Sigmoid colon (tissue), 7 donors: ENCODE measurements at places on chromosomes 2 and 18. TPM values are rescaled to one million over a fixed set of nuclear protein-coding genes. Genes with fewer than 3 reads are reported as not detected.

DNA sequence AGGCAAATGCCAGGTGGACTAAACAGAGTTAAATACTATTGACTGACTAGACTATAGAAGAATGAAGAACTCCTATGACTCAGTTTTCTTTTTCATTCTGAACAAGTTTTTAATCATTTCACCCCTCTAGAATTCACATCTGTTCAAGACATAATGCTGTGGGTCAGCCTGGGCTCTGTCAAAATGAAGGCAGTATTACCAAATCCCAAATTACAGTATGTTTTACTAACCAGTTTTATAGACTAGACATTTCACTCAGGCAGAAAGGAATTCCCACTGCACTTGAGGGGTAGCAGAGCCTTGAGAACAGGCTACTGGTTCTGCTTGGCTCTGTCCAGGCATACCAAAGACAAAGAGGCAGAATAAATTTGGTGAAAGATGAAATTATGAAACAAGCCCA lies 511.7 kb downstream of the EPHA4 start:
- no peak overlapping the region for H3K27ac ChIP-seq
- peaks cover 8% of the 10 kb centered on the region for H3K4me1 ChIP-seq
- no peaks in the 10 kb centered on the region for H3K36me3 ChIP-seq
- H3K4me3 ChIP-seq, result no peak overlapping the region
- no peak for DNase-seq

DNA sequence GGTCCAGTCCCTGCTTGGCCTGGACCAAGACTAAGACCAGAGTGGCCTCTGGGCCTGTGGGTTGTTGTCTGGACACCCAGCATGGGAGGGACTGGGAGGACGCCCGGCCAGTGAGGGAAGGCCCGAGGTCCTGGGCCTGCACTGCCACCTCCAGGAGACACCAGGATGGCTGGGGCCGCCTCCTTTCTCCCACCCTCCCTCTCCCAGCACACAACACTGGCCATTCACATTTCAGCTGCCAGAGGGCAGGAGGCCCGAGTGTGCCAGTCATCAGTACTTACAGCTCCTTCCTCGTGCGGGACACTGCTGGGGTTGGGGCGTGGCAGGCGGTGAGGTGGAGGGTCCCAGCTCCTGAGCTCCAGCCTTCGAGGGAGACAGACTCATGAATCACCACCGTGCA lies 133.5 kb downstream of the ASB1 start:
- no peaks in the 10 kb centered on the region for H3K4me1 ChIP-seq
- H3K4me3 ChIP-seq, result no peak overlapping the region
- DNase-seq, result no peak
- no peaks in the 10 kb centered on the region for H3K36me3 ChIP-seq

DNA sequence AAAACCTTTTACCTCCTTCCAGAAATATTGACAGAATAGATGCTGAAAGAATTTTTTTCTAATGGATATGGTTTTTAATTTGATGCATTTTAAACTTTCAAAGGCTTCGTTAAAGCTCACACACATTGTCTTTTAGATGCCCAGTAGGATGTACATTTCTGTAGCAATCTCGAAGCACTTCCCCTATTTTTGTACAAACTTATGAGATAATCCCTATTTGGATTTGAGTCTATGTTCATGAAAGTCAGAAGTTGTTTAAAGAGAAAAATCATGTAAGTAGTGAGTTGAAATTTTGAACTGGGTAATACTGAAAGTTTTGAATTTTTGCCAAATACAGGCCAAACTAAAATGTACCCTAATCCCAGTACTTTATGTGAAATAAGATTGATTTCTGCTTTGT lies 38.1 kb upstream of the MMADHC start:
- H3K4me3 ChIP-seq, result no peak overlapping the region
- no peaks in the 10 kb centered on the region for H3K27me3 ChIP-seq
- H3K4me1 ChIP-seq, result no peaks in the 10 kb centered on the region
- no peaks in the 10 kb centered on the region for H3K36me3 ChIP-seq
- DNase-seq, result no peak

DNA sequence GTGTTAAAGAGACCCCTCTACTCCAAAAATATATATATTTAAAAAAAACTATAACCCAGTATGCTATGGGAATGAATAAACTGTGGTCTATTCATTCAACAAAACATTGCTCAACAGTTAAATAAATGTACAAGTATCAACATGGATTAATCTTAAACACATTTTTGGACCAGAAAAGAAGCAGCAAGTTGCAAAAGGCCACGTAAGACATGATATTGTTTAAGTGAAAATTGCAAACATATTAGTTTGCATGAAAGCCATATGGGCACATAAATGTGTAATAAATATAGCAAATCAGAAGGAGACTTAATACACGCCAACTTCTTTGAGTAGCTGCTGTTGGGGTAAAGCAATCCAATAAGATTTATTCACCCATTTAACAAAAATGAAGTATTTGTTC lies 321.5 kb downstream of the FBXO15 start:
- no peak overlapping the region for H3K27ac ChIP-seq
- no peaks in the 10 kb centered on the region for H3K4me1 ChIP-seq
- H3K36me3 ChIP-seq, result no peaks in the 10 kb centered on the region
- DNase-seq, result no peak
- H3K4me3 ChIP-seq, result no peak overlapping the region
- H3K27me3 ChIP-seq, result no peaks in the 10 kb centered on the region

GRCh38 chr2:233563663-233564430 lies 2.7 kb downstream of the USP40 start:
- H3K36me3 ChIP-seq, result peaks cover 2% of the 10 kb centered on the region
- H3K4me3 ChIP-seq, result no peak overlapping the region
- H3K27me3 ChIP-seq, result no peaks in the 10 kb centered on the region
- no peak overlapping the region for H3K27ac ChIP-seq
- DNase-seq, result no peak

DNA sequence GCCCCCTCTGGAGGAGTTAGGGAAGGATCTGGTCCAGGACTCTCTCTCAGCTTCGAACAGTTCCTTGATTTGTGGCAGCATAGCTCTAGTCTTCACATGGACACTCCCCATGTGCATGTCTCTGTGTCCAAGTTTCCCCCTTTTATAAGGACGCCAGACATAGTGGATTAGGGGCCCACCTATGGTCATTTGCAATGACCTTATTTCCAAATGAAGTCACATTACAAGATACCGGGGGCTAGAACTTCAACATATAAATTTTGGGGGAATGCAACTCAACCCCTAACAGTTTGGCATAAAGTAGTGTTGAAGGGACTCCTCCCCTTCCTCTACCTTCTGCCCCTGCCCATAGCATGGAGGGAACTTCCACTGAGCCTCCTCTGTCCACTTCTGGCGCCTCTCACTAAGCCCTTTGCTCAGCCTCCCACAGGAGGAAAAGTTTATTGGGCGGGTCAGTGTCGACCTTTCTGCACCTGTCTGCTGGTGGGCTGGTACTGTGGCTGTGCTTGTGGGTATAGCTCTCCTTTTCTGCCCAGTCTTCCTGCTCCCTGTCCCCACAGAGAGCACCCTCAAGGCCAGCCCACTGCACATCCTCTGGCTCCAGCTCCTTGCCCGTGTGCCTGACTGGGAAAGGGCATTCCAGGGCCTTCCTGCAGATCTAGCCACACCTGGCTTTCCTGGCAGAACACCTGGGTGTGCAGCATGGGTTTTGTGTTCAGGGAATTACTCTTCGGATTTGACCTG lies 5.5 kb downstream of the FABP1 start:
- DNase-seq, result no peak
- no peaks in the 10 kb centered on the region for H3K4me1 ChIP-seq
- H3K27me3 ChIP-seq, result no peaks in the 10 kb centered on the region
- H3K27ac ChIP-seq, result no peak overlapping the region

GRCh38 chr2:182252534-182252933 lies 174.3 kb downstream of the PDE1A start:
- DNase-seq, result no peak
- H3K4me3 ChIP-seq, result no peak overlapping the region
- H3K36me3 ChIP-seq, result no peaks in the 10 kb centered on the region
- H3K27me3 ChIP-seq, result no peaks in the 10 kb centered on the region
- no peak overlapping the region for H3K27ac ChIP-seq

- no peaks in the 10 kb centered on the region for H3K27me3 ChIP-seq
- H3K27ac ChIP-seq, result no peak overlapping the region
- no peak for DNase-seq
Observed at GRCh38 chr2:148926291-148926961, 51.4 kb downstream of the KIF5C start.

- DNase-seq, result no peak
- no peaks in the 10 kb centered on the region for H3K4me1 ChIP-seq
- H3K4me3 ChIP-seq, result no peak overlapping the region
- H3K27ac ChIP-seq, result no peak overlapping the region
- no peaks in the 10 kb centered on the region for H3K36me3 ChIP-seq
- no peaks in the 10 kb centered on the region for H3K27me3 ChIP-seq
Observed at GRCh38 chr2:102460467-102460866, 12.6 kb upstream of the SLC9A4 start.

- H3K27ac ChIP-seq, result peak overlapping the region; percentile 38
- H3K4me1 ChIP-seq, result peaks cover 5% of the 10 kb centered on the region
- DNase-seq, result no peak
- no peaks in the 10 kb centered on the region for H3K36me3 ChIP-seq
Observed at GRCh38 chr2:202154613-202155012, 81.6 kb downstream of the KIAA2012 start.

DNA sequence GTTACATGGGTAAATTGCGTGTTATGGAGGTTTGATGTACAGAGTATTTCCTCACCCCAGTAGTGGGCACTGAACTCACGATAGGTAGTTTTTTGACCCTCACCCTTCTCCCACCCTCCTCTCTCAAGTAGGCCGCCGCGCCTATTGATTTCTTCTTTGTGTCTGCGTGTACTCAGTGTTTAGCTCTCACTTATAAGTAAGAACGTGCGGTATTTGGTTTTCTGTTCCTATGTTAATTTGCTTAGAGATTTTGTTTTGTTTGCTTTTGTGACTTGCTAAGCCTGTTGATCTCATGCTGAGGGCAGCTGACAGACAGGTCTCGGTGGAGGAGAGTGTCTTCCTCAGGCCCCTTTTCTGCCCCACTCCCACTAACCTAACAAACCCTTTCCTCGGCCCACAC lies 36.2 kb downstream of the ACOXL start:
- H3K27ac ChIP-seq, result no peak overlapping the region
- no peak overlapping the region for H3K4me3 ChIP-seq
- no peak for DNase-seq
- H3K36me3 ChIP-seq, result no peaks in the 10 kb centered on the region
- H3K27me3 ChIP-seq, result no peaks in the 10 kb centered on the region

GRCh38 chr18:75344161-75344560 lies 83.3 kb downstream of the SMIM21 start:
- H3K4me3 ChIP-seq, result no peak overlapping the region
- H3K36me3 ChIP-seq, result no peaks in the 10 kb centered on the region
- H3K4me1 ChIP-seq, result no peaks in the 10 kb centered on the region
- DNase-seq, result no peak

- H3K4me3 ChIP-seq, result no peak overlapping the region
- no peak for DNase-seq
- no peaks in the 10 kb centered on the region for H3K4me1 ChIP-seq
- H3K27me3 ChIP-seq, result no peaks in the 10 kb centered on the region
- H3K36me3 ChIP-seq, result no peaks in the 10 kb centered on the region
- no peak overlapping the region for H3K27ac ChIP-seq
Observed at GRCh38 chr2:109402180-109402579, 211.6 kb downstream of the SEPTIN10 start.

DNA sequence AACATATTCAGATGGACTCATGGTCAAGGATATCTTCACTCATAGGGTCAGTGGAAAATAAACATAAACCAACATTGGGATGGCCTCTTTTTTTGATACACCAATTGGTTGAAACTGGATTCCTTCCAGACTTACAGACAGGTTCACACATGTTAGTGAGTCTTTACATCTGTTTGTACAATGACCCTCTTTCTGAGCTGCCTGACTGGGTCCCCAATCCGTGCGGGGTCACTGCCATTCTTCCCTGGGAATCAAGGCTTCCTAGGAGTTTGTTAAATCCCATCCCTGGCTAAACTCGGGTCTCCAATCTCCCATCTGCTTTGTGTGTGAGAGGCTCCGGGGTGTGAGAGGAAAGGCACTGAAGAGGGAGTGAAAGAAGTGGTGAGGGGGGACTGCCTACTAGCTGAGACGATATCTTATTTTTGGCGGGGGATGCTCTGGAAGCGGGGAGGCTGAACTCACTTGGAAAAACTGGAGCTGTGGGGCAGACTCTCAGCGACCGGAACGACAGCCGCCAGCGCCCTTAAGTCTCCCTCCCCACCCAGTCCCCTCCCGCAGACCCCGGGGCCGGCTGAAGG lies 487 bp downstream of the STARD6 start:
- H3K27ac ChIP-seq, result peak overlapping the region; percentile 60
- H3K27me3 ChIP-seq, result no peaks in the 10 kb centered on the region
- no peak for DNase-seq
- H3K36me3 ChIP-seq, result no peaks in the 10 kb centered on the region
- peak overlapping the region; percentile 58 for H3K4me3 ChIP-seq

DNA sequence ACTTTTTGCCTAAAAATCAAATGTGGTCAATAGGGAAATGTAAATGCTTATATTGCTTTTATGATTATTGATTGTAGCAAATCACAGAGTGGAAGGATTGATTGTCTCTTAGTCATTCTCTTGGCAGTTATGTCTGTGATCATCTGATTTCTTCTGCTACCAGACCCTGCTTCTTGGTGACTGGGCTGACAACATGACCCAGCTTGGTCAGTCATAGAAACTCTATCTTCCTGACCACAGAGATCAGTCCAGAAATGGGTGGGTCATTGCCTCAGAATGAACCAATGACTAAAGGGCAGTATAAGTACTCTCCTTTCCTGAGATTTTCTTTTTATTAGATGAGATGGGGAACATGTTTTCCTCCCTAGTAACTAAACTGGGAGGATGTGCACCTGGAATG lies 87.6 kb downstream of the MAIP1 start:
- no peaks in the 10 kb centered on the region for H3K27me3 ChIP-seq
- H3K36me3 ChIP-seq, result no peaks in the 10 kb centered on the region
- no peak overlapping the region for H3K4me3 ChIP-seq
- H3K4me1 ChIP-seq, result peaks cover 11% of the 10 kb centered on the region
- no peak overlapping the region for H3K27ac ChIP-seq

DNA sequence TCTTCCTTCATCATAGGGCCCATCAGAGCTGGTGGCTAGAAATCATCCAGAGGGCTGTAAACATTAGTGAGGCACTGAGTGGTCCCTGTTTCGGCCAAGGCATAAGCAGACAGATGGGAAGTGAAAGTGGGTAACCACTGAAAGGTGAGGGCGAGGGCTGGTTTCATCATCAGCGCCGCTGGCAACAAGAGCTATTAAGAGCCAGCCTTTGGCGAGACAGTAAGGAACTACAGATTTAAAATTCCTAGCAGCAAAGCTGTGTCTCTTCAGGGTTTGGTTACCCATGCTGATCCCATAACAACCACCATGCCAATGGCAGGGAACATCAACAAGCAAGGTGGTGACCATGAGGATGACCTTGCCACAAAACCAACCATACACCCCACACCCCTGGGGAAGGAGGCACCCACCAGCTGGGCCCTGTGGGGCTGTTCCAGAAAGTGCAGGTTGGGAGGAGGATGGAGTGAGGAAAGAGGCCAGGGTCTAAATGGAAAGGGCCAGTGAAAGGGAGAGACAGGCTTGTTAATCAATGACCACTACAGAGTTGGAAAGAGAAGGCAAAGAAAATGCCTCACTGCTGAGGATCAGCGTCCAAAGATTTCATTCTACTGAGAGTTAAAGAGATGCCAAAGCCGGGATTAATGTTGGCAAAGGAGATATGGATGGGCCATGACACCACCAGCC lies 9.0 kb upstream of the SLC20A1 start:
- H3K27ac ChIP-seq, result no peak overlapping the region
- no peaks in the 10 kb centered on the region for H3K27me3 ChIP-seq
- no peak overlapping the region for H3K4me3 ChIP-seq
- no peaks in the 10 kb centered on the region for H3K36me3 ChIP-seq

The TMEM198 gene
- 0.71 TPM for total RNA-seq

The FEV gene
- total RNA-seq, result not detected

The NYAP2 gene
- total RNA-seq, result not detected

The ALLC gene
- total RNA-seq, result not detected

The IL1R2 gene
- total RNA-seq, result 15.9 TPM

The BCL11A gene
- total RNA-seq, result 16.3 TPM

The ABCG5 gene
- not detected for total RNA-seq

The DIS3L2 gene
- 37.6 TPM for total RNA-seq

The MDH1B gene
- total RNA-seq, result 1.4 TPM
